Fibroblast of skin of abdomen (primary cell): ENCODE measurements at places on chromosomes 13 and 19.

DNA sequence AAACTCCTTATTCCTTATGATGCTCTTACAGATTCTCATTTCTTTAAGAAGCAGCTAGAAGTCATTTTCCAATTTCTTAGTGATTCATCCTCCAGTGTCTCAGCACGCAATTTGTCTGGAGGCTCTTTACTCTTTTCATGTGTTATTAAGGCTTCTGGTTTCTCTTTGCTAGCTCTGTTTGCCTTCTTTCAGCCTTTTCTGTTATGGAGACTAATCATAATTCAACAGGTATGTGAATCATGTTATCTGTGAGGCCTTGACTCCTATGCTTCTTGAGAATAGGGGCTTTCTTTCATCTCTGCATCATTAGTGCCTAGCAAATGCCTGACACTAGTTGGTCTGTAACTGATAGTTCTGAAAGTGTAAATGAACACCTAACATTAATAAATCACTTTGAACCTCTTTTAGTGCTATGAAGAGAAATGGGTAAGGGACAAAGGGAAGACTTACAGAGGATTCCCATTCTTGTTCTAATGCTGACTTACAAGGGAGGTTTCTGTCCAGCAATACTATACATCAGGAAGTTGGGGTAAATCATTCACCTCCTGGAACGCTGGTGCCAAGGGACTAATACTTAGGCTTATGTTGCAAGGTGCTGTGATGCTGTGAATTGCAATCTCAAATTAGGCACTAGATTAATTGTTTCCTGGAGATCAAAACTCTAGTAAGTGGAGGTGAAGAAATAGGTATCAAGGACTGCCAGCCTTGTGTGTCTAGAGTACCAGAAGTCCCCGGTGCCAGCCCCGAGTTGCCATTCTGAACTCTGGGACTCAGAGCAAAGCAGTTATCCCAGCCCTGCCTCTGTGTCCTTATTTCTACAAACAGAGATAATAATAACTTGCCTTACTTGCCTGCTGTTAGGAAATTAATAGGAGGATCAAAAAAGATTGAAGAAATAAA is 265.6 kb downstream of the DCLK1 start:
- DNase-seq = no peak

GRCh38 chr19:49009828-49010227 is 7.1 kb downstream of the LHB start:
- DNase-seq = no peak

- DNase-seq = no peak
Observed at GRCh38 chr13:109756778-109757177, 29.6 kb downstream of the IRS2 start.

GRCh38 chr13:31649766-31650165 is 89.6 kb upstream of the RXFP2 start:
- DNase-seq = no peak

GRCh38 chr13:113418722-113419049 is 34.6 kb downstream of the ADPRHL1 start:
- DNase-seq = no peak

DNA sequence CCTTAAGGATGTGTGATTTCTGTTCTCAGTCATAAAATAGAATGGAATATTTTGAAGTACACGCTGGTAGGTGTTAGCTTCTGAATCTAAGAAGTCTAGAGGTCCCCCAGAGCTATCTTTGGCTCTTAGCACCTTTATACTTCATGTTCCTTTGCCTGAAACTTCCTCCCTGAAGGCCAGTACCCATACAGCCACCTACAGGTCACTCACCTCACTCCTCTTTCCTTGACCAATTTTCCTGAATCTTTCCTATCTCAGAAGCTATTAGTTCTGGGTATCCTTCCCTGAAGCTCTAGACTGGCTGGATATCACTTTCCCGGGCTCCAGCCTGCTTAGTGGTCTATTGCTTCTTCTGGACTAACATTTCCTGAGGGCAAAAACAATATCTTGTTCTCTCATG is 93.4 kb upstream of the EDNRB start:
- DNase-seq = no peak

DNA sequence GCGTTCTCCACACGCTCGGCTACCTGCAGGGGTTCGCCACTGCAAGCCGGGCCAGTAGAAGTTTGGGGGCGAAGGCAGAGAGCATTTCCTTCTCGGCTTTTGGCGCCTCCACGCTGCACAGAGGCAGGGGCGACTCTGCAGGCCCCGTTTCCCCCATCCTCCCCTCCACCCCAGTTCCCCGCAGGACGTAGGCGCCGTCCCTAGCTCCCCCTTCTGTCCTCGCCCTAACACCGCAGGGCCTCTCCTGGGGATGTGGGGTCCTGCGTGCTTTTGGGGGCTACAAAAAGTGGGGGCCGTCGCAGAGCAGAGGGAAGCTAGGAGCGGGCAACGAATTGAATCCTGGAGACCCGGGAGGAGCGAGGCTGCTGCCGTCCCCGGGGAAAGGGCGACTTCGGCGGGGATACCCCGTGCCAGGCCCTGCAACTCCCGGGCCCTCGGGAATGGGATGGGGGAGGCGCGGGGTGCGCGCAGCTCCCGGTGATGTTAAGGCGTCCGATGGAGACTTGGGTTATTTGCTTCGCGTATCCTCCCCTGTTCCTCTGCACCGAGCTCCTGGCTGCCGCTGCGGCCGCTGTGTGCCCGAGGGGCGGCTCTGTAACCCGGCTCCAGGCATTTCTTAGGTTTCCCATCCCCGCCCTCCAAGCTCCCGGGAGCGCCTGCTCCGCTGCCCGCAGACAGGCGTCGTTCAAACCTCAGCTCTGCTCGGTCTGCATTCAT is 255.9 kb upstream of the SOX21 start:
- peak; percentile 6 for DNase-seq

- no peak for DNase-seq
Observed at GRCh38 chr13:28455580-28456194, 39.2 kb downstream of the FLT1 start.
